ENCODE measurements at places on chromosomes 3 and 15.

DNA sequence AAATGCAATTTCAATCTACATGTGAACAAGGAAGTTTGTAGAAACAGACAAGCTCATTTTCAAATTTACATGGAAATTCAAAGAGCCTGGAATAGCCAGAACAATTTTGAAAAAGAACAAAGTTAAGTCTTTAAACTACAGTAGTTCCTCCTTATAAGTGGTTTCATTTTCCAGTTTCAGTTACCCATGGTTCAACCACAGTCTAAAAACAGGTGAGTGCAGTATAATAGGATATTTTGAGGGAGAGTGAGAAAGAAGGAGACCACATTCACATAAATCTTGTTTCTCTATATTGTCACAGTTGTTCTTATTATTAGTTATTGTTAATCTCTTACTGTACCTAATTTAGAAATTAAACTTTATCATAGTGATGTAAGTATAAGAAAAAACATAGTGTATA is 45.8 kb upstream of the FOXB1 start:
- no peak for DNase-seq

DNA sequence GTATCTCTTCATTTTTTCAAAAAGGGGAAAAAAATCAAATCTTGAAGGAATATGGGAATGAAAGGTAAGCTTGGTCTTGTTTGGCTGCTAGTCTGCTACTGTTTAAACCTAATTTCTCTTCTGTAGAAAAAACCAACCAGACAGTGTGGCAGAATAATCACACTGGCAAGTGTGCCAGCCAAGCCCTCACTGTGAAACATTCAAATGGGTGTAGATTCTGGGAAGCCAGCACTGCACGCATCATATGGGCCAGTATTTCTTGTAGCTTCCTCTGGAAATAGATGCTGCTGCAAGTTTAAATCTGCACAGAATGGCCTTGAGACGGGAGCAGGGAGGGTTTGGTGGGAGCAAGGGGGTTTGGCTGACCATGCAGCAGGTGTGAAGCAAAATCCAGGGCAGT is 62.1 kb downstream of the POMGNT2 start:
- no peak for DNase-seq

DNA sequence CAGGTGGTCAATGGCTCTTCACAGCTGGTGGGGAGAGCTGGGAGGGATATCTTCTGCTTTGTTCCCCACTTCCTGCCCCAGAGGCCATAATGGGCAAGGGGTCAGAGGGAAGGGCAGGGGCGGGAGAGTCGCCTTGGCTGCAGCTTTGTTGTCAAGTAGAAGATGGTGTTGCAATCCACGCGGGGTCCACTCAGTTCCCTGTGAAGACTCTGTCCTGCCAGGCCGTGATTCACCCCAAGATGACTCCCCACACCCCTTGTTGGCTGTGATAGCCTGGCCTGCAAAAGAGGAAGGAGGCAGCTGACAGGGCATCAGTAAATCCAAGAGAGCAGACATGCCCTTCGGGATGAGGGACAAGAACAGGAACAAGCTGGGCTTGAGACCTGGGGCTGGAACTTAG is 6.9 kb downstream of the GALNT15 start:
- DNase-seq = no peak

- peak; percentile 36 for DNase-seq
Measured at GRCh38 chr3:32106929-32107362, 526 bp downstream of the GPD1L start.

DNA sequence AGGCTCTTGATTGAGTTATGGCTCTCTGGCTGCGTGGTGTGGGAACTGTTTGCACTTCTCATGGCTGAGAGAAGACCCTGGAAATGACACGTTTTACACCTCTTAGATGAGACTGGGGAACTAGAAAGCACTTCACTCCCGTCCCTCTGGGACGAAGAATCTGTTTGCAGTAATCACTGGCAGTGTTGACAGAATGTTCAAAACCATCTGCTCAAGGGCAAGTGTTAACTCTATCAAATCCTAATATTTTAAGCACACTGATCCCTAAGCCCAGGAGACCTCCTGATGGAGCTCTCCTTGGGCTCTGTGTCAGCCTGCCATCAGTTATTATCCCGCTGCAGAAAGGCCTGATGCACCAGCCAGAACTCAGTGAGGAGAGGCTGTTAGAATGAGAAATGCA is 323.8 kb upstream of the DNAJC19 start:
- peak; percentile 93 for DNase-seq

- DNase-seq = no peak
Measured at GRCh38 chr15:88649286-88649733, 10.5 kb downstream of the ISG20 start.

GRCh38 chr3:101643861-101644613 is 32.9 kb downstream of the ZBTB11 start:
- no peak for DNase-seq

GRCh38 chr3:46852839-46853355 is 10.3 kb downstream of the MYL3 start:
- no peak for DNase-seq

GRCh38 chr3:6222069-6222468 is 638.8 kb upstream of the GRM7 start:
- DNase-seq = no peak

DNA sequence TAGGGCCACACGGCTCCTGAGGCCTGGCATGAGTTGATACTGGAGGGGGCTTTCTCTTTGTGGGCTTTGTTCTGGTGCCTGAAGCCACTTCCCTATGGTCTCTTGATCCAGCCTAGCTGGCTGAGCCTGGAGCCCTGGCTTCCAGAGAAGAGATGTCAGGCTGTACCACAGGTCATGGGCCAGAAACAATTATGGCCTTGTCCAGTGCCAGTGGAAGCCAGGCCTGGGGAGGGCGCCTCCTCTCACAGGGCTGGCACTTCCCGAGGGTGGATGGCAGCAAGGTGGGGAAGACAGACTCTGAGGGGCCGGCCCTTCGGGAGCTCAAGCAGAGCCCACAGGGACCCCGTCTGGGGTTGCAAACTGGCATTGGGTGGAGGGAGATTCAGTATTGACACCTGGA is 34.9 kb upstream of the ACAD9 start:
- no peak for DNase-seq

DNA sequence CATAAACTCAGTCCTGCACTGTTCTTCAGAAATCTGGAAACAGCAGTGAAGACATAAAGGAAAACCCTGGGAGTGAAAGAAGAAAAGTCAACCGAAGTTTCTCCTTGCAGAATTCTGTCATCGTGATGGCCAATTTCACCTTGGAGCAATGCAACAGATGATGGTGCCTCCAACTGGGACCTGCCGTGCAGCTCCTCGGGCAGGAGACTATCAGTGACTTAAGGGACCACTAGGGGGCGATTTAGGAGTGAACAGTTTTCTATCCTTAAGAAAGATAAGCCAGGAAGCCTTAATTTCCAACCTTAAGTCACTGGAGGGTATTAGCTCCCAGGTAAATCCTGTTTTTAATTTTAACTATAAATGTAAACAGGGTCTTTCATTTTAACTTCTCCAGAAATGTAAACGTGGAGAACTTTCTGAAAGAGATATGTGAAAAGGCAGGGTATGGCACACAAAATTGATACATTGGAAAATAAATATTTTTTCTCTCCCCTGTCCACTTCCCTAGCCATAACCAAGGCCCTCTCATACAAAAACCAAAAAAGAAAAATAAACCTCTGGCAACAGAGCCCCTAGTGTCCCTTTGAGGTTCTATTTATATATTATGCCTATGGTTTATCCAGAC is 116.3 kb downstream of the PDZRN3 start:
- DNase-seq = peak; percentile 51

DNA sequence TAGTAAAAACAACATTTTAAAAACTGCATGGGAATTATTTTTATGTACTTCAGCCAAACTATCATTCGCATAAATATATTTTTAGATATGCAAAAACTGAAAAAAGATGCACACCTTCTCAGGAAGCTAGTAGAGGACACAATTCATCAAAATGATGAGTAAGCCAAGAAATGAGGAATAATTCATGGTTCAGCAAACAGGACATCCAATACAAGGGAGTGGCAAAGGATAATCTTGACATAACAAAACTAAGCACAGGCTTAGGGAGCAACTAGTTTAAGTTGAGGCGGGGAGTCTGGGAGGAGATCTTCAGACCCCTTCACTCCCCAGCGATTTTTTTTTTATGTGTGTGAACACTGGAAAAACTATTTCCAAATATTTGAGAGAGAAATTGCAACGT is 93.7 kb downstream of the ZNF280D start:
- DNase-seq = no peak

- DNase-seq = no peak
Measured at GRCh38 chr3:195897081-195897852, 11.1 kb downstream of the TNK2 start.

DNA sequence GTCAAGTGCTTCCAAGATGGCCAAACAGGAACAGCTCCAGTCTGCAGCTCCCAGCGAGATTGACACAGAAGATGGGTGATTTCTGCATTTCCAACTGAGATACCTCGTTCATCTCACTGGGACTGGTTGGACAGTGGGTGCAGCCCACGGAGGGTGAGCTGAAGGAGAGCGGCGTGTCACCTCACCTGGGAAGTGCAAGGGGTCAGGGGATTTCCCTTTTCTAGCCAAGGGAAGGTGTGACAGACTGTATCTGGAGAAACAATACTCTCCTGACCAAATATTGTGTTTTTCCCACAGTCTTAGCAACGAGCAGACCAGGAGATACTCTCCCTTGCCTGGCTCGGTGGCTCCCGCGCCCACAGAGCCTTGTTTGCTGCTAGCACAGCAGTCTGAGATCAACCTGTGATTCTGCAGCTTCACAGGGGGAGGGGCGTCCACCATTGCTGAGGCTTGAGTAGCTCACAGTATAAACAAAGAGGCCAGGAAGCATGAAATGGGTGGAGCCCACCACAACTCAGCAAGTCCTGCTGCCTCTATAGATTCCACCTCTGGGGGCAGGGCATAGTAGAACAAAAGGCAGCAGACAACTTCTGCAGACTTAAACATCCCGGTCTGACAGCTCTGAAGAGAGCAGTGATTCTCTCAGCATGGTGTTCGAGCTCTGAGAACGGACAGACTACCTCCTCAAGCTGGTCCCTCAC is 293.5 kb upstream of the SUCLG2 start:
- no peak for DNase-seq

DNA sequence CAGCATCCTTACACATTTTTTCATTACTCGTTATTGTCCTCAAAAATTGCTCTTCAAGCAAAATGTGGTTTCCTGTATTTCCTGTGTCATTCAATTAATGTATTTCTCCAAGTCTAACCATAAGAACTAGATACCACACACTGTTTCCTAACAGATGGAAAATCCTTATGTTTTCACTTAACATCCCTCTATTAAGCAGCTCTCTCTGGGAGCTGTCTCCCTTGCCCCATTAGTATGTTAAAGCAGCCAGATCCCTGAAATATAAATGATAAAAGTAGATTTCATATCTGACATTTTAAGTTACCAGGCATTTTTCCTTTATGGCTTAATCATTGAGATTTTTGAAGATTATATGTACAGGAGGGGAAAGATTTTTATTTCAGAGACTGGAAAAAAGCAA is 15.9 kb downstream of the PFN2 start:
- DNase-seq = peak; percentile 43

DNA sequence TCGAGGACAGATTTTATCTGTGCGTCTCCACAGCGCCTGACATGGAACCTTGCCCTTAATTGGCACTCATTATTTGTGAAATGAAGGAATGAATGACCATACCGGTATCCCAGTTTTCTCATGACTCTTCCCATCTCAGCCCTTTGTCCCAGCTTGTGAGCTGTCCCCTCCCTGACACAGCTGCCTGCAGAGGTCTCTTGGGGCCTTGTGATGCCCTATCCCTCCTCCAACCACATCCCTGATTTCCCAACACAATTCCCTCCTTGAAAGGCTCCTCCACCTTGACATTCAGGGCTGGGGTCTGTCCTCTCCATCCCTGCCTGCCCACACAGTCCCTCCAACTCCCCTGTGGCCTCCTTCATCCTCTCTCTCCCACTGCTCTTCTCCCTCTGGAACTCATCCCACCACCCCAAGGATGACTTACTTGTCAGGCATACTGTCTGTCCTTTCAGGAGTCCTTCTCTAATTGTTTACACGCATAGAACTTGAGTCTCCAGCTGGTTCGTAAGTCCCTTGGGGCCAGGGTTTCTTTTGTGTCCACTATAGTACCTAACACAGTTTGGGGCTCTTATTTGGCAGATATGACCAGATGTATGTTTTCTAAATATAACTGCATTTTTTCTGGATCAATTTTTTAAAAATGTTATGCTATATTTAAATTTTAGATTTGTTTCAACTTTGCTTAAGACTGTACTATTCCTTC is 35.6 kb upstream of the FILIP1L start:
- DNase-seq = no peak

DNA sequence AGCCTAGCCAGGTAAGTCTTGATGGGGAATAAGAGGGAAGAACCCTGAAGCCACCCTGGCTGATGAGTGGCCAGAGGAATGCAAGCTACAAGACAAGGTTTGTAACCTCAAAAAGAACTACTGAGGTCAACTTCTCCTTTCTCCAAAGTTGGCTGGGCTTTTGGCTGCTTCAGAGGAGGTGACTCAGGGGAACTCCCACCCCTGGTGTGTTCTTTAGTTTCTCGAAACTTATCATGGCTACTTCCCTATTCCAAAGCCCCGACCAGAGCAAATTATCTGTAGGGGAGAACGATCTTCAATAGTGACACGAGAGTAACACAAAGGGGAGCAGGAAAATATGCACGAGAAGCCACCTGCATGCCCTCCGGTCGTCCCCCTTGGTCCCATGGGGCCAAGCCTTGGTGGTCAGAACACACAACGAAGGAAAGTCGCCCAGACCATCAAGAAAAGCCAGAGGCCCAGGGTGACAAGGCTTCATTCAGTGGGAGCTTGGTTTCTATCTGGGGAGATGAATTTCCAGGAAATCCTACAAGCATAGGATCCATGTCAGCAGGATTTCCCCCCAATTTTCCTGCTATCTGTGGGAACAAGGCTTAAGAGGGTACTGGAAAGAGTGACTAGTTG is 6.5 kb upstream of the BCL2A1 start:
- DNase-seq = no peak

GRCh38 chr15:77266708-77267386 is 153.1 kb downstream of the PEAK1 start:
- no peak for DNase-seq

GRCh38 chr3:29065211-29065785 is 215.6 kb upstream of the RBMS3 start:
- DNase-seq = peak; percentile 83

DNA sequence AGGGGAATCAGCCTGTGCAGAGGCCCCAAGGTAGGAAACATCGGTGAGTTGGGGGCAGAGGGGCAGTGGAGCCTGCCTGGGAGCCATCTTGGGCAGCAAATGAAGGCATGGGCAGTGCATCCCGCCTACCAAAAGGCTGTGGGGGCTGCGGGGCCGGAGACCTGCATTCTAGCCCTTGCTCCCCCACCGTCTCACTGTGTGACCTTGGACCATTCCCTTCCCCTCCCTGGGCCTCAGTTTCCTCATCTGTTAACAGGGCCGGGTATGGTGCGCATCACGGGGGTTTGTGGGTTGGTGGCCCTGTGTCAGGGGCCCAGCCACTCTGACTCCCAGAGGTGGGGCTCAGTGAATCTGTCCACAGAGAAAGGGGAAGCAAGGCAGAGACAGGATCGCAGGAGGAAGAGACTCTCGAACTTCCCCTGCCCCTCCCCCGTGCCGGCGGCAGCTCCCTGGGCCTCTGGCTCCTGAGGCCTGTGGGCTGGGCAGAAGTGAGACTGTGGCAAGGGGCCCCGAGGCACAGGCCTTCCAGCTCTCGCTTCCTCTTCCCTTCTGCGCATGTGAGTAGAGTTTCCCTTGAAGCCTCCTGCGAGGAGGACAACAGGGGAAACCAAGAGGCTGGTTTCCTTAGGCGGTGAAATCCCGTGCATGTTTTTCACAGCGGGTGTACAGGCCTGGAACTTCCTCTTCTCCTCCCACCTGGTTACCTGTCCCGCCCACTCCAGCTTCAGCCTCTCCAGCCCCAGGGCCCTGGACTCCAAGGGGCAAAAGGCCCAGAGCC is 42.9 kb downstream of the IDH2 start:
- DNase-seq = no peak

- DNase-seq = no peak
Measured at GRCh38 chr3:134277066-134277660, 26.5 kb upstream of the RYK start.
